ENCODE measurements at places on chromosomes 4 and X.

GRCh38 chr4:10061650-10062415 is 40.5 kb upstream of the SLC2A9 start:
- no peak for DNase-seq

DNA sequence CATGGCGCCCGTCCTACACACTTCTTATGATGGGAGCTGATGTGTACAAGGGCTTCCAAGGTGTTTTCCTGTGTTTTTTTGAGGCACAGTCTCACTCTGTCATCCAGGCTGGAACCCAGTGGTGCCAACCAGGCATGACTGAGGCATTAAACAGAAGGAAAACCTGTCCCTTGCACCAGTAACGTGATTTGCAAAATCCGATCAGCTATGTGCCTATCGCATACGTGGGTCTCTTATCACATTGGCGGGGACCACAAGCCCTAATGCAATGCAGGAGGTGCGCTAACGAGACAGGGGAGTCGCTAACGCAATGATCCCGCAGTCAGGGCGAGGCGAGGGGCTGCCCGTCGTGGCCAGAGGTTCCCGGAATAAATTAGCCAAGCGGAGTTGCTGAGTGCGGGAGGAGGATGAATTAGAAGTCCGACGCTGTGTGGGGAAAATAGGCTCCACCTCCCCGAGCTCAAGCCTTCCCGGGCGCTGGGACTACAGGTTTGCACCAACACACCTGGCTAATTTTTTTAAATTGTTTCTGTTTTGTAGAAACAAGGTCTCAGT is 162.7 kb downstream of the SHOX start:
- DNase-seq = no peak

- DNase-seq = no peak
Measured at GRCh38 chr4:7448036-7448435, 13.3 kb upstream of the PSAPL1 start.

GRCh38 chr4:22635692-22636091 is 57.0 kb upstream of the GBA3 start:
- no peak for DNase-seq

DNA sequence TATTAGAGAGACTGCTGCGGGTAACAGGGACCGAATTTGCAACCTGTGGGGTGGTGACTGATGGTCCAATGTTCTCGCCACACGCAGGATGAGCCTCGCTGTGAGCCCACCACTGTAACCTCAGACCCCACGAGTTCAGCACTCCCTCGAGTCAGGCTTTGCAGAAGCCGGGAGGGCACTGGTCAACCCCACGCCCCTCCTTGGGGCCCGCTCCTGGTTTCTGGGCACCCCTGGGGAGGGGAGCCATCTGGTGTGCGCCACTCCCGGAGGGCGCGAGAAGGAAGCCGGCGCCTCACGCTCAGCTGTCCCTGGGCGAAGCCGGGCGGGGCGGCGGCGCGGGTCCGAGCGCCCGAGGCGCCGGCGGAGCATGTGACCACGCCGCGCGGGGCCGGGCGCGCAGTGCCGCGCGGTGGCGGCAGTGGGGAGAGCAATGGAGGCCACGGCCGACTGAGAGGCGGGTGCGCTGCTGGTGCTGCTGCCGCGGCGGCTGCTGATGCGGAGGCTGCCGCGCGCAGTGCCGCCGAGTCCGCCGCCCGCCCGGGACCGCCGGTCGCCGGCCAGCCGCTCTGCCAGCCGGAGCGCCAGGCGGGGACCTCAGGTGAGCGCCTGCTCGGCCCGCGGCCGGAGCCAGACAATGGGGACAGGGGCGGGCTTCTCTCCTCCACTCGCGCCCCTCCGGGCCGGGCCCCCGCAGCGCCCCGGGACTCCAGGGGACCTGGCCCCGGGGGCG is 100.1 kb downstream of the CEP135 start:
- DNase-seq = peak; percentile 62

GRCh38 chrX:110310896-110311295 is 7.0 kb downstream of the AMMECR1 start:
- DNase-seq = peak; percentile 39

DNA sequence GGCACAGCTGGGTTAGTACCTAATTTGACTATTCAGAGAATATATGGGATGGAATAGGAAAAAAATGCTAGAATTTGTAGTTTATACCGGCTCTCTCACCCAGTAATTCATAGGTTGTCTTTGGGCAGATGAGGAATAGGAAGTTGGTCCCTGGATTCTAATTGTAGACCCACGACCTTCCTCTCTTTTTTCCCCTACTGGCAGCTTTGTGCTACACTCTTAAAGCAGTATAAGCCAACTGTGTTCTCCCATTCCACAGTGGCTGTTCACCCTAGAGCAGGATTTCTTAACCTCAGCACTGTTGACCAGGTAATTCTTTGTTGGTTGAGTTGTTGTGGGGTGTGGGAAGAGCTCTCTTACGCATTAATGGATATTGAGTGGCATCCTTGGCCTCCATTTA is 92.9 kb downstream of the FNIP2 start:
- DNase-seq = no peak

GRCh38 chr4:141346144-141346543 is 125.4 kb downstream of the ZNF330 start:
- DNase-seq = no peak

GRCh38 chr4:16023776-16024408 is 59.9 kb downstream of the PROM1 start:
- no peak for DNase-seq

GRCh38 chr4:6463311-6464289 is 8.8 kb downstream of the PPP2R2C start:
- DNase-seq = peak; percentile 7

GRCh38 chrX:15546745-15547144 is 46.1 kb downstream of the BMX start:
- no peak for DNase-seq

DNA sequence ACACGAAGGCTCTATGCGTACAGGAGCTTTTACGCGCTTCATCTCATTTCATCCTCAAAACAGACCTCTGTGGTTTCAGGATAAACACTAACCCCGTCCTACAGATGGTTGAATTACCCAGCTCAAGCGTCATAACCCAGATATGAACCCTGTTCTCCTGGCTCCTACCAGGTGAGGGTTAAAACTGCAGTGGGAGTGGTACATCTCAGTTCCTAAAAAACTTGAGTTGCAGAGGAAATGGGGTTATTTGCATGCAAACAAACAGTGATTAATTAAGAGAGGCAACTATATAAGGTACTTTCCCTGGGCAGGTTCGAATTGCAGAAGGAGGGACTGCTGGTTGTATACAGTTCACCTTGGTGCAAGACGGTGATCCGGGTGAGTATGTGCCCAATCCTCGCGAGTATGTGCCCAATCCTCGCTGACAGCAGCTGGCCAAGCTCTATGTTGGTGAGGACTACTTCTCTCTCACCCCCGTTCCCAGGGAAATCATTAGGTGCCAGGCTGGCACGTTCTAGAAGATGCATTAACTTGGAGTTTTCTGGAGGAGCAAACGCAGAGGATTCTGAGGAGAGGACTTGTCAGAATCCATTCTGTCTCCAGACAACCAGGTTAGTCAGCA is 72.6 kb downstream of the FHDC1 start:
- no peak for DNase-seq

- no peak for DNase-seq
Measured at GRCh38 chr4:124694946-124695598, 17.5 kb downstream of the ANKRD50 start.

DNA sequence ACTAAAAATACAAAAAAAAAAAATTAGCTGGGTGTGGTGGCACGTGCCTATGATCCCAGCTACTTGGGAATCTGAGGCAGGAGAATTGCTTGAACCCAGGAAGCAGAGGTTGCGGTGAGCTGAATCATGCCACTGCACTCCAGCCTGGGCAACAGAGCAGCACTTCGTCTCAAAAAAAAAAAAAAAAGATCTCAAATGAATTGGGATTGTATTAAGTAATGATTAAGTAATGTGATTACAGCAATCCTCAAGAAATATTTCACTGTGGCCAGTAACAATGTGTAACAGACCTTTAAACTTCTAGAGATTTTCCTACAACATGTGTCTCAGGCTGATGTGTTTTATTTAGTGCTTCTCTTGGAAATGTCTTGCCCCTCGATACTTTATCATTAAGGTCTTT is 46.8 kb downstream of the PKD2 start:
- no peak for DNase-seq

GRCh38 chr4:127370604-127371003 is 262.2 kb upstream of the INTU start:
- no peak for DNase-seq

DNA sequence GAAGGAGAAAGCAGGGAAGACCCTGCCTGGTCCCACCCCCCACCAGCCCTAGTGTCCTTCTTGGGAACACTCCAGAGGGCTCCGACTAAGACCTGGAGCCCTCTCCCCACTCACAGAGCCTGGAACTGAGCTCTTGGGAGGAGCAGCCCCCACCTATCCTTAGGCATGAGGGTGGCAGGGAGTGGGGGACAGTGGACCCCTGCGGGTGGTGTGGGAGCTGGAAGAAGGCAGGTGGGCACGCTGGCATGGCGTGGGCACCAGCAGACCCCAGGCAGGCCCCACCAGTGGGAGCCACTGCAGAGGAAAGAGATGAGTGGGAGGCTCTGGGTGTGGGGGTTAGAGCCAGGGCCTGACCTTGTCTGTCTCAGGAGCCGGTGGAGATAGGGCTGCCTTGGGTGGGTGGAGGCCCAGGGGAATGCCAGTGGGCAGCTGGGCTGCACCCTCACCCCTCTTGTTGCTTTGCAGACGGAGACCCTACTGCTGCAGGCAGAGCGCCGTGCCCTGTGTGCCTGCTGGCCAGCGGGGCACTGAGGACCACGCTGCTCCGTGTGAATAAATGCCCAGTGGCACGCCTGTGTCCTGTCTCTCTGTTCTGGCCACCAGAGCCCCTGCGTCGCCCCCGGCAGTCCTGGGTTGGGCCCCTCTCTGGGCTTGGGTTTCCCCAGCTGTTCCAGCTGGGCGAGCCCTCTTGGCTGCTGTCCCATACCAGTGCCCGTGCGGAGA is 15.6 kb upstream of the NAT8L start:
- peak; percentile 13 for DNase-seq

GRCh38 chr4:15130441-15130840 is 128.2 kb downstream of the CPEB2 start:
- DNase-seq = no peak

- no peak for DNase-seq
Measured at GRCh38 chr4:141427726-141428296, 207.1 kb downstream of the ZNF330 start.

DNA sequence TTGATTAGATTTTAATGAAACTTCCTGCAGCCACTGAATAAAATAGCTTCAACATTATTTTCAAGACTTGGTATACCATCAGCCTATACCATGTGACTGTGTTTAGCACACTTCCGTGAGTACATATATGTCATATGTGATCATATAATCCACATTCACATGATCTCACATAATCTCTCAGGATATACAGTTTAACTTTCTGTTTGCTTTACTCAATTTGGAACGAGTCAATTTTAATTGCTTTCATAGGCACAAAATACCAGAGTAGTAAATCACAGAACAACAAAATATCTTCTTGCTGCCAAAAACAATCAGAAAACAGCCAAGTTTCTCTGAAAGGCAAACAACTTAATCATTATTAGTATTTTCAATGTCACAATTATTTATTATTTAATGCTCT is 731.1 kb upstream of the DIAPH2 start:
- DNase-seq = no peak

DNA sequence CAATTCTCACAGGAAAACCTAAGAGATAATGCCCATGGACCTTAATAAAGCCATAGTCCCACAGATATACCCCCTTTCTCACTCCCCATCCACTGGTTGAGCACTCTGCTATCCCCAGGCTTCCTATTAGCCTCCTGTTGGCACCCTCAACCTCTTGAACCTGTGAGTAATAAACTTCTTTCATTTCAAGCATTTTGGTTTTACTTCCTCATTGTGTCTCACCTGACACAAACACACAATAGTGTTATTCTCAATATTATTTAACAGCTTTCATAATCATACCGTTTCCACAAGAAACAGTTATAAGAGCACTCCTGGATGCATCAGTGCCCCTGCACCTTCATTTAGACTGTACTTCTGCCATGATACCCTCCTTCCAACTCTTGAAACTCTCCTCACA is 56.8 kb downstream of the TRPC5 start:
- no peak for DNase-seq

DNA sequence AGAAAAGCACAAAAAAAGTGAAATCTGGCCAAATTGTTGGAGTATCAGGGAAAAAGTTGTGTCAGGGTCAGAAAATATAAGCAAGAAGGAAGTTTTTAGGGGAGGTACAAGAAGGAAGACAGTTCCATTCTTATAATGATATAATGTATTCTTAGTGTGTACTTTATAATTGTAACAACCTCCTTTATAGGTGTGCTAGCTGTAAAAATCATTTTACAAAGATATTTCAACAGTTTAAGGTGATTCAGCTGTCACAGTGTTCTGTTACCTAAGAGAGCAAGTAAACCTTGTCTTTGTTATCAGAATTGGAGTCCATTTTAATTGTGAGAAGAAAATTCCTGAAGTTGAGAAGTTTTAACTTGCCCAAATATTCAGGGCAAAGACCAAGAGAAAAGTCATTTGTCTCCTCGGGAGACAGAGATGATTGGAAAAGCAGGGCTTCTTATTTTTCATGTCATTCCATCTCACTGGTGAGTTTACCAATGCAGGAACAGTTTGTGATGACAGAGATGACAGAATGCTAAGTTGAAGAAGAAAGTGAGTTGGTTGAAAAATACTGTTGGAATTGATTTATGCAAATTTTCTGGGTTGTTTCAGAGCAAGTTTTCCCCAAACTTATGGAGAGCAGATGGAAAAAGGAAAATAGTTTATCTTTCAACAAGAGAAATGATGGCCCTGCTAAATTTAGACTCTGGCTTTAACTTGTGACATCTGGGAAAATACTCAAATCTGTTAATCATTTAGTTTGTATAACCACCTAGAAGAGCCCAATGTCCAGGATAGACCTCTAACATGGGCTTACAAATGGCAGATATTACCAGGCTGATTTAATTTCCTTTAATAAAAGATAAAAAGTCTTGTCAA is 14.8 kb downstream of the INTS6L start:
- DNase-seq = no peak

- DNase-seq = no peak
Measured at GRCh38 chr4:188439641-188440311, 300.5 kb downstream of the TRIML1 start.

DNA sequence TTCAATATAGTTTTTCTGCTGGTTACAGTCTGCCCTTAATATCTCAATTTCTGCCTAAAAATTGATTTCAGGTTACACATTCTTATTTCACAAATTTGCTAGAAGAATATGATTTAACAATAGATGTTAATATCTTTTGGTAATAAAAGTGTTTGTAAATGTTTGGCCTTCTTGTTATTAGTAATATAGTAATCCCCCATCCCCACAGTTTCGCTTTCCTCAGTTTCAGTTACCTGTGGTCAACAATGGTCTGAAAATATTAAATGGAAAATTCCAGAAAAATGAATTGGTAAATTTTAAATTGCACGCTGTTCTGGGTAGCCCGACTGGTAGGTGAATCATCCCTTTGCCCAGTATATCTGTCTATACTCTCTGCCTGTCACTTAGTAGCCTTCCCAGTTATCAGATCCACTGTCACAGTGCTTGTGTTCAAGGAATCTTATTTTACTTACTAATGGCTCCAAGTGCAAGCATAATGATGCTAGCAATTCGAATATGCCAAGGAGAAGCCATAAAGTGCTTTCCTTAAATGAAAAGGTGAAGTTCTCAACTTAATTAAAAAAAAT is 3.5 kb upstream of the BMP2K start:
- DNase-seq = no peak

Data from activated CD4-positive, alpha-beta memory T cell treated with anti-CD3 and anti-CD28 coated beads, Interleukin-2, amount 10 ng/mL, durations not matched to agents 7 days and 5 days (primary cell).